Stimulated activated CD8-positive, alpha-beta memory T cell treated with anti-CD3 and anti-CD28 coated beads, Interleukin-15, amount 100 ng/mL, for 24 hours (primary cell): ENCODE measurements at places on chromosomes 5 and 9.

- no peak for DNase-seq
Measured at GRCh38 chr5:67350185-67350584, 153.6 kb upstream of the CD180 start.

DNA sequence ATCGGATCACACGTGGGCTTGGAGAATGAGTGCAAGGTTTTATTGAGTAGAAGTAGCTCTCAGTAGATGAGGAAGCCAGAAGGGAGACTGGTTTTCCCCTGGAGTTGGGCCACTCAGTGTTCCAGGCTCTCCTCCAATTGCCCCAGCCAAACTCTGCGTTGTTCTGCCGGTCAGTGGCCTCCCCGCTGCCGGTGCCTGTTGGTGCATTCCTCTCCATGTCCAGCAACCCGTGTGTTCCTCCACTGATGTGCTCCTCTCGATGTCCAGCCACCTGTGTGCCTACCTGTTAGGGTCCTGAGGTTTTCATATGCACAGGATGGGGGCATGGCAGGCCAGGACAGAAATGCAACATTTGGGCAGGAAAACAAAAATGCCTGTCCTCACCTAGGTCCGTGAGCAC is 888.0 kb upstream of the PTPRD start:
- DNase-seq, result no peak

DNA sequence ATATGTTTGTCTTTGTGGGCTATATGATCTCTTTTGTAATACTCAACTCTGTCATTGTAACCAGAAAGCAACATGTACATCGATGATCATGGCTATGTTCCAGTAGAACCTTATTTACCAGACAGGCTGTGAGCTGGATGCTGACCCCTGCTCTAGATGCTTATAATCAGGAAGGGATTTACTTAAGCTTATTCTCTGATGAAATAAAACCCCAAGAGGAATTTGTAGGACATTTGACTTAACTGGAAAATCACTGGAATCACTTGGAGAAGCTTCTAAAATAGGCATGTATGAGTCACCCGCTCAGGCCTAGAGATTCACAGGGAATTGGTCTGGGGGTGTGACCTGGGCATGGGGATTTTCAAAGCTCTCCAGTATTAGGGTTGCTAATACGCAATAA is 285.8 kb upstream of the ZNF608 start:
- no peak for DNase-seq

GRCh38 chr5:105812304-105812703 is 1858.4 kb downstream of the EFNA5 start:
- DNase-seq, result no peak

DNA sequence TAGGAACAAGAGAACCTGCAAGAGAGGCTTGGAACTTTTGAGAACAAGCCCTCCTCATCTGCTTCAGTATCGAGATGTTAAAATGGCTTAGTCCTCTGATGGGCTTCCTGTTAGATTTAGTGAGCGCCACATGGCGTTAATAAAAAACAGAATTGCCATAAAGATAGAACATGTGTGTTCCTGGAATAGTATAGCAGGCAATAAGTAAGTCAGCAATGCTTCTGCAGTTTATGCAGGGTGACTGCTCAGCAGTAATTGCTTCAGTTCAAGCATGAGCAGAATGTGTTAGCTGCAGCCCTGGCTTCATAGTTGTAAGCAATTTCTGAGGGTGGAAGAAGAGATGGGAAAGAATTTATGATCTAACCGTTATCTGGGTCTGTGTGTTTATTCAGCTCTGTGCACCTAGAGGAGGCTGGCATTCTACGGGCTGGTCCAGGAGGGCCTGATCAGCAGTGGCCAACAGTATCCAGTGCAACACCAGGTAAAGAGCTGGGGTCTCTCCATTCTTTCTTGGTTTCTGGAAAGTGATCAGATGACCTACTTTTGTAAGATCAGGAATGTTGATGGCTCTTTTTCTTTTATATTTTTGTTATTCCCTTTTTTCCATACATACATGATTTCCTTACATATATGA is 15.9 kb downstream of the PCDHAC2 start:
- DNase-seq, result no peak

DNA sequence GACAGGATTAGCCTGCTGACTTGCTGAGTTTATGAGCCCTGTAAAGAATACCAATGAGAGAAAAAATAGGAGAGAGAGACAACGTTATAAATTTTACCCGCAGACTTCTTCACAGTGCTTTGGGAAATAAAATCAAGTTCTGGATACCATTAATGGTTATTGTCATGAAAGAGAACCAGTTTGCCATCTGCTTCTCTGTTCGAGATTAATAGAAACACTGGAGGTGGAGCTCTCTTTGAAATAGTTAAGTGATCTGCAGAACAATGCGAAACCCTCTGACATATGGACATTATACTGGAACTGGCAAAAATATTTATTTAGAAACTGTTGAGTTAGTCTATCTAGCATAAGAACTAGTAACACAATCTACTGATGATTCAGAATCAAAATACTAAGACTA is 500.7 kb downstream of the CDH12 start:
- no peak for DNase-seq

DNA sequence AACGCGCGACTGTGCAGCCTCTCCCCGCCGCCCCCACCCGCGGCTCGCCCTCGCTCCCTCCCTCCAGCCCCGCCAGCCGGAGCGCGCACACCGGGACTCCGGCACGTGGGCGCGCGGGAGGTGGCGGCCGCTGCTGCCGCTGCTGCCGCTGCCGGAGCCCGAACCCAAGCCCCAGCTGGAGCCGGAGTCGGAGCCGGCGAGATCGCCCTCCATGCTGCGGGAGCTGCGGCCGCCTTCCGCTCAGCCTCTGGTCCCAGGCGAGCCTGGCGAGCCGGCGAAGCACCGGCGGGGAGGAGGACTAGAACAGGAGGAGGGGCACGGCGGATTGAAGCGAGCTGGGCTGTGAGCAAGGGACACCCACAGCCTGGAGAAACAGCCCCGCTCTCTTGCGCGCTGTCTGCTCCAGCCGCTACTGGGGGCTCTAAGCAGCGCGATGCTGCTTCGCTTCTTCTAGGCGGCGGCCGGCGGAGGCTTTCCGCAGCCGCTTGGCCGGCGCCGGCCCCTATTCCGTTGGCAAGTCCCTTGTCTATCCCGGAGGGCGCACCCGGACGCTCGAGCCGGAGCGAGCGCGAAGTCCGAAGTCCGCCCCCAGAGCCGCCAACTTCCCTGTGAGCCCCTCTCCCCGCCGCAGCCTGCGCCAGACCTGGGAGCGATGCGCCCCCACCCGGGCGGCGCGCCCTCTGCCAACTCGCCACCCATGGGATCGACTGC is 598.7 kb upstream of the SGCD start:
- DNase-seq, result no peak

- DNase-seq, result no peak
Measured at GRCh38 chr5:58987193-58987592, 404.3 kb downstream of the RAB3C start.

DNA sequence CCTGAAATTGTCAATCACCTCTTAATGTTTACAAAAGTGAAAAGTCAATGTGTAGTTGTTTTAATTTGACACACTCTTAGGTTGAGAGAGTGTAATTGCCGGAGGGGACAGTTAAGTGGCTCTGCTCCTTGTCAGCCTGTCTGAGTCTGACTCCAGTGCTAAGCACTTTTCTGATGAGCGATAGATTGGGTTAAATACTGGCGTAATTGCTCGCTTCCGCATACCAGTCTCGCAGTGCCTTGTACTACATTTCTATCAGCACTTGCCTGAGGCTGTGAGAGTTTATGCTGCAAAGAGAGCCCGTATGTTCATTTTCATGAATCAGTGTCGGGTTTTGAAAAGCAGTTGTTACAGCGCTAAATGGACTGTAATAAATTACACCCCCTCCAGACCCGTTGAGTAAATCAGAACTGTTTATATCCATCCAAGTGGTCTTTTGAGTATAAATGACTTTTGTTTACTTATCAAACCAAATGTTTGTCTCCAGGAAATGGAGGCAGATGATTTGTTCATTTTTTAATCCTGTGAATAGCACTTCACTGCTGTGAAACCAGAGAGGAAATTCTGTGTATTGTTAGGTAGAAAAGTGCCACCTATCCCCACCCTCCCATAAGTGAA is 41.0 kb upstream of the DMRT3 start:
- no peak for DNase-seq

DNA sequence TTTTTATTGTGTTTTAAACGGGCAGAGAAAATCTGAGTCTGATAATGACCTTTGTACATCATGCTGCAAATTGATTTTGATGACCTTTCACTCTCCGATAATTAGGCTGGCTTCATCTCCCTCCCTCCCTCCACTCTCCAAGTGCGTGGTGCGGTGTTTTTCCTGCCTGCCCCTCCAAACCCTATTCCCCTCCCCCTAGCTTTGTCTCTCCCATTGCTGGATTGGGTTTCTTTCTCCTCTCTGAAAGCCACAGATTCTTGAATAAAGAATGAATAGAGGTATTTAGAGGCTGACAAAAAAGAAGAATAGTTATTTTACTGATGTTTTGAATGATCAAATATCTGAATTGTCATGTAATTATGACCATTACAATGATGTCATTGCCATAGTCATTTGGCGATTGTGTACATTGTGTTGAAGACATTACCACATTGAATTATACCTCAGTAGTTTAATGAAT is 571.1 kb upstream of the ZNF608 start:
- no peak for DNase-seq

DNA sequence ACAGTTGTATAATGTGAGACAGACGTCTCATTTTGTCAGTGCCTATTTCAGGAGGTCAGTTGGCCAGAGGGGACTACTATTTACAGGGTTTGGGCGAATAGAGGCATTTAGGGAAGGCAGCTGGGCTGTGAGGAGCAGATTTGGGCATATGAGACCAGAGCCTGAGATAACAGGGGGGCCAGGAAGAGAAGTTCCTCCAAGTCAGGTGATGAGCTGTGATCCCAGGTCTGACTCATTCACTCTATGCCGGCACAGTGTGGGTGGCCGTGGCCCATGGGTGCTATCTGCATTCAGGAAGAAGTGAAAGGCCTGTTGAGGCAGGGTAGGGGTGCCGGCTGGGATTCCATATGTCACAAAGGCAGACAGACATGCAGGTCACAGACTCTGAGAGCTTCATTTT is 142.8 kb downstream of the PDZD2 start:
- no peak for DNase-seq

DNA sequence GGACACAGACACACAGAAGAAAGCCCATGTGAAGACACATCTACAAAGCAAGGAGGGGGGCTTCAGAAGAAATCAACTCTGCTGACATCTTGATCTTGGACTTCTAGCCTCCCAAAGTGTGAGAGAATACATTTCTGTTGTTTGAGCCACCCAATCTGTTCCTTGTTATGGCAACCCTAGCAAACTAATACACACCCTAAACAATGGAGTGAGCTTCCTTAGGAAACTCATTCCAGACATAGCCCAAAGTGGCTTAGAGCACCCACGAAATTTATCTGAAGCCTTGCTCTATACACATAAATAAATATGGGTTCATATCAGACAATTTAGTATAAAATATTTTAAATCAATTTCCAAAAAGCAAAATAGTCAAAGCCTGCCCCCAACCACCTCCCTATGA is 7.6 kb upstream of the TBC1D2 start:
- no peak for DNase-seq

DNA sequence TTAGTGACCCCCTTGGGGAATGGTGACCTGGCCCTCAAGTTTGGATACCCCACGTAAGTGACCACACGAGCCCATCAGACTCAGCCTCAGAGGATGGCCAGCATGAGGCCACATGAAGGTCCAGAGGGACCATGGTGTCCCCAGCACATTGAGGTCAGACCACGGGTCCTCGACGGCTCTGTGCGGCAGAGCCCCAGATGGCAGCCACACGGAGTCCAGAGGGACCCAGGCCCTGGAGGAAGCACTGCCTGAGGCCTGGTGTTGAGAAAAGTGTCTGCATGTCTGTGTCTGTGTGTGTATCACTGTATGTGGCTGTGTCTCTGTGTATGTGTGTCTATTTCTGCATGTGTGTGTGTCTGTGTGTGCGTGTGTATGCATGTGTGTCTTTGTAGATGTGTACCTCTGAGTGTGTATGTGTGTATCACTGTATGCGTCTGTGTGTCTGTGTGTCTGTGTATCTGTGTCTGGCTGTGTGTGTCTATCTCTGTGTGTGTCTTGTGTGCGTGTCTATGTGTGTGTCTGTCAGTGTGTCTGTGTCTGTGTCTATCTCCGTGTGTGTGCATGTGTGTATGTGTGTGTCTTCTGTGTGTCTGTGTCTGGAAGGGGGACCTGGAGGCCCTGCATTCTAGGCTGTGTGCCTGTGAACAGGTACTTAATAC is 992 bp downstream of the LCNL1 start:
- no peak for DNase-seq

DNA sequence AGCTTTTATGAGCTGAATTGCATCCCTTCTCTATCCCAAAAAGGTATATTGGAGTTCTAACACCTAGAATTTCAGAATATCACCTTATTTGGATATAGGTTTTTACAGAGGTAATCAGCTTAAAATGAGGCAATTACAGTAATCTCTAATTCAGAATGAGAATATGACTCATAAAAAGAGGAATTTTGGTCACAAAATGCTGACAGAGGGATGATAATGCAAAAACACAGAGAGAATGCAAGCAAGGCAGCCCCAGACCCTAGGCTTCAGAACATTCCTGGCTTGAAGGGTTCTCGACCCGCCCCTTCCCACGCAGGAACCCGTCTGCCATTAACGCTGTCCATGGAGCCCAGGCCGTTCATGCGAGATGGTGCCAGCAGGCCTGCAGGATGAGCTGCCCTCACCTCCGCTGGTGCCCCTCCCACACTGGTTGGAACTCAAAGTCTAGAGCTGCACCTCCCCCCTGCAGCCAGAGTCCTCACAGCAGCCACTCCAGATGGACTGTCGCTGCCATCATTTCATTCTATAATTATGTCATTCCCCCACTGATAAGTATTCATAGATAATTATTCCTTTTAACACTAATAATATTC is 1173.4 kb upstream of the ACO1 start:
- no peak for DNase-seq

DNA sequence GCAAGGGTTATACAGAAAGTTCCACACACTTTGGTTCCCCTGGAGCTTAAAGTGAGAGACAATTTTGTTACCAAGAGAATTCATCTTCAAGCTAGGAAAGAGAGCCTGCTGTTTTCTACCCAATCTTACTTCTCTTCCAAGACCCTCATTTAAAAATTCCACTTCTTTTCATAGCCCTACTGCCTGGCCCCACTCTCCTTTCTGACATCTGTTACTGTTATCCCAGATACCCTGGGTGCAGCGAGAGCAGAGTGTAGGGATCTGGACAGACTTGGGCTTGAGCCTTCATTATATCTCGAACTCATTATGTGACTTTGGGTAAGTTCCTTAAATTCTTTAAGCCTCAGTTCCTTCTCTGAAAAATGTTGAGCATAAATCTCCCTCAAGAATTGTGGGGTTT is 263.1 kb downstream of the ASTN2 start:
- no peak for DNase-seq

- DNase-seq, result no peak
Measured at GRCh38 chr9:37035648-37036370, 1.7 kb upstream of the PAX5 start.

GRCh38 chr5:108857905-108858304 is 110.2 kb downstream of the FER start:
- no peak for DNase-seq

DNA sequence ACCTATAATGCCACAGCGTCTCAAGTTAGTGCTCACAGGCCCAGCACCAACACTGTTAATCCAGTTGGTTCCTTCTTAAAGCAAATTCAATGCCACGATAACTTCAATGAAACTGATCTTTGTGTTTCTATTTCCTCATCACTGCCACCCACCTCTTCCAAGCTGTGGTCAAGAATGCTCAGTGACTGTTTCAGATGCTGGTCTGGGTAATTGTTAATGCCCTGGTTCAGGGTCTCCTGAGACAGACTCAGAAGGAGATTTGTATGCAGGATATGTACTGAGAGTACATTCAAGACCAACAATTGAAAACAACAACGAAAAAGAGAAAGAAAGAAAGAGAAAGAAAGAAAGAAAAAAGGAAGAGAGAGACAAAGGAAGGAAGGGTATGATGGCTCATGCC is 505.3 kb downstream of the TLE4 start:
- DNase-seq, result no peak
